Foreskin fibroblast (primary cell): ENCODE measurements at places on chromosomes 16 and 17.
A peak's percentile ranks its signal among the peaks of the same experiment; 100 is the strongest.

DNA sequence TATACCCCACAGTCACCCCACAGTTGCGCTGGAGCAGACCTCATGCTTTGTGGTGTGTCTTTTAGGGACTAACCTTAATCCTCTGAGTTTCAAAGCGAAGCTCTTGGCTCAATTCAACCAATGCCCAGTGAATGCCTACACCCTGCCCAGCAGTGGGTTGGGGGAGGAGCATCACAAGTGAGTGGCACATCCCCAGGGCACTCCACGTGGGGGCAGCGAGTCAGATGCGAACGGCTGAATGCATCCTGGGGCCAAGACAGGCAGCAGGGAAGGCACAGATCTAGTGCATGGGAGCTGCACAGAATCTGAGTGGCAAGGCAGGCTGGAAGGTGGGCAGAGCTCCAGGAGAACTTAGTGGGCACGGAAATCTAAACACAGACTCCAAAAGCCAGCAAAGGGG lies 39.2 kb downstream of the IFT140 start:
- peak; percentile 16 for DNase-seq

DNA sequence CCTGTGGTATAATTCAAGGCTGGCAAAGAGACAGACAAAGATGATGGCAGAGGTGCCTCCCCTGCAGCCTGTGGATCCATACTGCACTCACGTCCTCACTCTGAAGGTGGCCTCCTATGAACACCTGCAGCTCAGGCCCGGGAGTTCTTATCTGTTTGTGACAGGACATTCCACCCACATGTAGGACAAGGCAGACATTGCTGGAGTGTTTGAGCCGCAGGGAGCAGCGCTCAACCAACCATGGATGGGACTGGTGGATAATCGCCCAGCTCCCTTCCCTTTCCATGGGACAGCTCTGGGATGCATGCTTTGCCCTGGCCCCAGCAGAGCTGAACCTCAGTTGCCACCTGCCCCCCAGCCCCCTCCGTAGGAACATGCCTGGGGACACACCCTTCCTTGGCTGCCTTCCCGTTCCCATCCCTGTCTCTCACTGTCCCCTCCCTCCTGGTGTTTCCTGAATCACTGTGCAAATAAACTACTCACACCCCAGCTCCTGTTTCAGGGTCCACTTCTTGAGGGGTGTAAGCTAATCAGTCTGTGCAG lies 22.2 kb downstream of the ITPRIPL2 start:
- no peak for DNase-seq

- DNase-seq = peak; percentile 62
Observed at GRCh38 chr16:83118365-83118764, 491.6 kb downstream of the CDH13 start.

- DNase-seq = no peak
Observed at GRCh38 chr17:50364061-50364458, 8.9 kb downstream of the MRPL27 start.

GRCh38 chr16:88857728-88858339 lies 907 bp downstream of the TRAPPC2L start:
- peak; percentile 93 for DNase-seq

DNA sequence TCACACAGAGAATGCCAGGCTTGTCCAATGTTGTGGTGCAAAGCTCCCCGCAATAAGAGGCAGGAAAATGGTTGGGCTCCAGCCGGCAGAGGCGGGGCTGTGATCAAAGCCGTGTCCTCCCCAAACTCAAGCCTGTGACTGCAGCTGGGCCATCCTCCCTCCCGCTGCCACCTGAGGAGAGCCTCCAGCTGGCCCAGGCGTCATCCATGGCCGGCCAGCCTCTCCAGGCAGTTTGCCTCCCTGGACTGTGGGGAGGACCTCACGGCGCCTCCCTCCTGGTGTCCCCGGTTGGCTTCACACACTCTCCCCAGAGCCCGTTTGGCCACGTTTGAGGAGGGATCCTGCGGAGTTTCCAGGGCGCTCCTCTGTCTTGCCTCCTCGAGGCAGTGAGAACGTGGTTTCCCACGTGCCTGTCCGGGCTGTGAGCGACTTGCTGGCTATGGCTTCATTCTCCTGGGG lies 134.1 kb downstream of the IRF8 start:
- no peak for DNase-seq
